ENCODE measurements at places on chromosomes 7 and 10. TPM values are rescaled to one million over a fixed set of nuclear protein-coding genes. Genes with fewer than 3 reads are reported as not detected.

DNA sequence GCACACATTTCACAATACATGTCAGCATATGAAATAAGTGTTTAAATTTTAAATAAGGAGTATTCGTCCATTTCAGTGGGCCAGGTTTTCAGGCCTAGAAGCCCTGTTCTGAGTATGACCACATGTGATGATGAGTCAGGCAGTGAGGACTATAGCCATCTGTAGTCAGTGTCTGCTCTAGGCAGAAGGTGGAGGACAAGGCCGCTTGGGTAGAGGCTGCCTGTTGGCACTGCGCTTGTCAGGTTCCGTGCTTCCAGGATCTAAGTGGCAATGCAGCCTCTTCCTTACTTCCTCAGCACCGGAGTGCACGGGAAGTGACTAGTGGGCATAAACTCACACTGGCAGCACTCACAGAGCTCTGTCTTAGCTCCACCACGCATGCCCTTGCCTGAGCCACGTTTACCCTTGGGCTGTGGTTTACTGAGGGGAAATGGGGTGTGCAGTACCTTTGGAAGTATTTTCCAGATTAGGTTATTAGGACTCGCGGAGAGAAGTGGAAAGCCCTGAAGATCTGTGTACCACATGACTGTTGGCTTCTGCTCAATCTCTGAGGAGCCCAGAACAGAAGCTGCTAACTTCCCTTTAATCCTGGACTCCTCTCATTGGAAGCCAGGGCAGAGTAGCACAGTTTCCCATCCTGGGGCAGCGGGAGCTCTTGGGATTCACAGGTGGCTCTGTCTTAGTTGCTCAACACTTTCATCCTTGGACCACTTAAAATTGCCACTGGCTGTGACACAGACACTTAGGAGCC is 87.5 kb upstream of the GJD4 start:
- H3K36me3 ChIP-seq, result no peaks in the 10 kb centered on the region
- peak overlapping the region; percentile 51 for H3K27ac ChIP-seq
- no peak overlapping the region for H3K4me3 ChIP-seq

DNA sequence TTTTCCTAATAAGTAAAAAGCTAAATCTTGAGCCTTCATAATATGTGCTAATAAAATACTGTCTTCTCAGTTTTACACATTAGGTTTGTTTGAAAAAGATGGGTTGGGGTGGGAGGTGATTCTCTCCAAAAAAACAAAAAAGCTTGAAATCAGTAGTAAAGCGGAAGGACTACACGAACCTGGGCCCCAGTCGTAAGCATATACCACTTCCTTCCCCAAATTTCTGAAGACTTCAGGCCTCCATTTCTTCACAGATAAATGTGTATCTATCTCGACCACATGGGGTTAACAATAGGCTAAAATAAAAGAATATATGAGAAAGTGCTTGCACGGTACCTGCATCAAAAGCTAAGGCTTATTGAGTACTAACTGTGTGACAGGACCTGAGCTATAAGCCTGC is 51.6 kb upstream of the PAX2 start:
- no peak overlapping the region for H3K4me3 ChIP-seq
- no peaks in the 10 kb centered on the region for H3K4me1 ChIP-seq
- H3K36me3 ChIP-seq, result no peaks in the 10 kb centered on the region
- H3K27ac ChIP-seq, result no peak overlapping the region
- no peaks in the 10 kb centered on the region for H3K27me3 ChIP-seq

- peak overlapping the region; percentile 74 for H3K27ac ChIP-seq
- H3K27me3 ChIP-seq, result no peaks in the 10 kb centered on the region
- DNase-seq, result no peak
- no peaks in the 10 kb centered on the region for H3K36me3 ChIP-seq
- H3K4me3 ChIP-seq, result peak overlapping the region; percentile 38
Observed at GRCh38 chr7:99997545-99998137, 17.8 kb upstream of the ZKSCAN1 start.

DNA sequence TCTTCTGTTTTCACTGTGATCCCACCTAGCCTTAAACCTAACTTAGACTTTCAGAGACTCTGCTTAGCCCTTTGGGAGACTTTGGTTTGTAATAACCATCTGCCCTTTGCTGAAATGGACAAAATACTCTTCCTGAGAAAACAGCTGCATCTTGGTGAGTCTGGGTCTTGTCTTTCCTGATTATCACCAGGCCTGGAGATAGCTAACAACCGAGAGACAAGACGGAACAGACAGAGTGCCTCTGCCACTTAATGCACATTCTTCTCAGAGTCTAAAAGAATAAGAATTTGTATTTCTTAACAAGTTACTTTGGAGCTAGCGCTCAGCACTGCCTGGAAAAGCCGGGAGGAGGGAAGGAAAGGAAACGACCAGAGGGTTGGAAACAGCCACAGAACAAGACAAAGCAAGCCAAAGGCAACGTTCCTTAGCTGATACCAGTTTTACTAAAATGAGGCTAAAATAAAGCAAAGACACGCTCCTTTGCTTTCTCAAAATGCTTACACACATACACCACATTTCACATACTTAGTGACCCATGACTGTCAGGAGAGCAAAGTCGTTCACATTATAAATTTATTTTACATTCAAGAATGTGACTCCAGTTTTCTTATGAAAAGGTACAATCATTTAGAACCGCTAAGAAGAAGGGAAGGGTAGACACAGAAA is 70.3 kb upstream of the DGKI start:
- no peak for DNase-seq
- H3K27ac ChIP-seq, result no peak overlapping the region
- peaks cover 25% of the 10 kb centered on the region for H3K4me1 ChIP-seq
- no peaks in the 10 kb centered on the region for H3K27me3 ChIP-seq
- no peak overlapping the region for H3K4me3 ChIP-seq

DNA sequence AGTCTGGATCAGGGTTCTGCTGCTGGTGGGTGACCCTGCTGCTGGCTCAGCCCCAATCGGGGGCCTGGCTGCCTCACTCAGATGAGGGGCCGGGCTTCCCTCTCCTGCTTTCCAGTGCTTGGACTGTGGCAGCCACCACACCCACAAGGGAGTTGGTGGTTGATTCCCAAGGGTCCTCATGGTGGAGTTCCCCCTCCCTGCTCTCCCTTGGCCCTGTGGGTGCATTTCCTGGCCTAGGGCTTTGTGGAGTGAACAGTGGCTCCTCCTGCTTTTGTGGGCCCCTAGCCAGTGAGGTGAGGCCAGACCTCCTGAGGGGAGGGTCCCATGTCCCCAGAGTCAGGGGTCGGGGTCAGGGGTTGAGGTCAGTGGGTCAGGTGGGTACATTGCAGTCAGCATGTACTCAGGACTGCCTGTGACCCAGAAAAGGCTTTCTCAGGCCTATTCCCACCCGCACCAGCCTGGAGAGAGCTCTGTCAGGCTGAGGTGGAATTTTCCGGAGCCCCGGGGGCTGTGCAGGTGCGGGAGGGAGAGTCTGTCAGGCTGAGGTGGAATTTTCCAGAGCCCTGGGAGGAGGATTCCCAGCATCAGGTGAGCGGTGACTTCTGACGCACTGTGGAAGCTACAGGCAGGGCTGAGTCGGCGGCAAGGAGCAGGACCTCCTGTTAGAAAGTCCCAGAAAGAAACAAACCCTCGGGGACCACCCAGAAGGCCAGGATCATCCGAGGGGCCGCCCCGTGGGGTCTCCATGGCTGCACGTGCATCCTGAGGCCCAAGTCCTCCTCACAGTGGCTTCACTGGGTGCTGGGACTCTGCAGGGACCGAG is 94.4 kb upstream of the INSIG1 start:
- peaks cover 3% of the 10 kb centered on the region for H3K27me3 ChIP-seq
- no peak overlapping the region for H3K4me3 ChIP-seq
- no peaks in the 10 kb centered on the region for H3K4me1 ChIP-seq
- H3K36me3 ChIP-seq, result no peaks in the 10 kb centered on the region
- no peak overlapping the region for H3K27ac ChIP-seq

GRCh38 chr7:108143658-108144420 is 13.7 kb upstream of the LAMB4 start:
- no peak overlapping the region for H3K4me3 ChIP-seq
- no peak overlapping the region for H3K27ac ChIP-seq
- DNase-seq, result no peak
- no peaks in the 10 kb centered on the region for H3K27me3 ChIP-seq
- H3K4me1 ChIP-seq, result no peaks in the 10 kb centered on the region

DNA sequence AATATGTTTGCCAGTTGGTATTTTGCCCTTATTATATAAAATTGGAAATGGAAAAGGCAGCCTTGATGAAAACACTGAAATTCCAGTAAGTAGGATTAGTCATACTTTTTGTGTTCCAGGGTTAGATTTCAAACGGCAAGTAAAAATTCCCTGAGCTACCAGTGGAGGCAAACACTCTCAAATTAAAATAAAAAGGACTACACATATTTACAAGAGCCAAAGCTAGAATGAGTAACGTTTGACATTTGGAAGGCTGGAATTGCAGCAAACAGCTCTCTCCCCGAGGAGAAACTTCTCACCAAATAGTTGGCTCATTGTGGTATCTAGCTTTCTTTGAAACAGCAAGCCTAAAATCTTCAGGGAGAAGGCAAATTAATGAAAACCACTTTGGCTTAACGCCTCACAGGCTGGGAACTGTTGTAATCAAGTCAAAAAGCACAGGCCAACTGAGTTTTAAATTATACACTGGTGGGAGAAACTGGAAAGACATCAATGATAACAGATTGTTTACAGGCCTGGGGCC is 288.4 kb downstream of the SNX13 start:
- peak; percentile 40 for DNase-seq
- H3K27ac ChIP-seq, result peak overlapping the region; percentile 83
- H3K4me1 ChIP-seq, result peaks cover 17% of the 10 kb centered on the region

- H3K4me1 ChIP-seq, result no peaks in the 10 kb centered on the region
- H3K27me3 ChIP-seq, result no peaks in the 10 kb centered on the region
- no peak overlapping the region for H3K27ac ChIP-seq
- H3K36me3 ChIP-seq, result no peaks in the 10 kb centered on the region
- DNase-seq, result no peak
Observed at GRCh38 chr7:39016609-39017008, 38.9 kb downstream of the POU6F2 start.

Gene CYP3A7
- total RNA-seq, result 0.27 TPM

Gene VGF
- total RNA-seq, result 10.2 TPM

Gene ANKRD30A
- total RNA-seq, result not detected

Gene SAMD9L
- 10.6 TPM for total RNA-seq
